Naive thymus-derived CD4-positive, alpha-beta T cell (primary cell): ENCODE measurements at places on chromosomes 3 and 15. TPM values are rescaled to one million over a fixed set of nuclear protein-coding genes. Genes with fewer than 3 reads are reported as not detected.

The GOLGA6B gene
- total RNA-seq: not detected

The KCNMB3 gene
- total RNA-seq: 0.79 TPM

The CCDC80 gene
- total RNA-seq: 0.05 TPM

The COL6A6 gene
- not detected for total RNA-seq

The FOXL2NB gene
- total RNA-seq: not detected

The ZCWPW2 gene
- total RNA-seq: 0.56 and 0.61 TPM in 2 replicates

The OR5K1 gene
- not detected for total RNA-seq

The GOLGA6L7 gene
- total RNA-seq: not detected

The UBE2E2 gene
- total RNA-seq: 1.6 and 2.4 TPM in 2 replicates

The IL17RB gene
- 4.5 and 6.0 TPM in 2 replicates for total RNA-seq
